GM12864 (cell line): ENCODE measurements at places on chromosomes 2 and 18.

DNA sequence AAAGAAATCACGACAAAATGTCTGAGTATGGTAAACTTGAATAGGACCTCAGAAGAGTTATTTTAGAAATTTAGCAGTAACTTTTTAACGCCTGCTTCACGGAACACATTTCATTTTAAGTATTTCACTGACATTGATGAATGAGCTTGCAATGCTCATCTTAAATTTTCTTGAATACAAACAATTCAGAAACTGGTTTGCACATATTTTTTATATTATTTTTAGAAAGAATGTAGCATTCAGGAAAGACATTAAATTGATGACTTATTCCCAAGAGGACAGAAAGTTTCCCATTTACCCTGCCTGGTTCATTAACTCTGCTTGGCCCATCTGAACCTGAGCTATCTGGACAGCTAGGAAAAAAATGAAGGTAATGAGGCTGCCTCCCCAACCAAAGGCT, 89.3 kb downstream of the MBD2 start:
- DNase-seq, result no peak

- no peak for DNase-seq
Observed at GRCh38 chr18:48546396-48546795, 7.6 kb downstream of the CTIF start.

DNA sequence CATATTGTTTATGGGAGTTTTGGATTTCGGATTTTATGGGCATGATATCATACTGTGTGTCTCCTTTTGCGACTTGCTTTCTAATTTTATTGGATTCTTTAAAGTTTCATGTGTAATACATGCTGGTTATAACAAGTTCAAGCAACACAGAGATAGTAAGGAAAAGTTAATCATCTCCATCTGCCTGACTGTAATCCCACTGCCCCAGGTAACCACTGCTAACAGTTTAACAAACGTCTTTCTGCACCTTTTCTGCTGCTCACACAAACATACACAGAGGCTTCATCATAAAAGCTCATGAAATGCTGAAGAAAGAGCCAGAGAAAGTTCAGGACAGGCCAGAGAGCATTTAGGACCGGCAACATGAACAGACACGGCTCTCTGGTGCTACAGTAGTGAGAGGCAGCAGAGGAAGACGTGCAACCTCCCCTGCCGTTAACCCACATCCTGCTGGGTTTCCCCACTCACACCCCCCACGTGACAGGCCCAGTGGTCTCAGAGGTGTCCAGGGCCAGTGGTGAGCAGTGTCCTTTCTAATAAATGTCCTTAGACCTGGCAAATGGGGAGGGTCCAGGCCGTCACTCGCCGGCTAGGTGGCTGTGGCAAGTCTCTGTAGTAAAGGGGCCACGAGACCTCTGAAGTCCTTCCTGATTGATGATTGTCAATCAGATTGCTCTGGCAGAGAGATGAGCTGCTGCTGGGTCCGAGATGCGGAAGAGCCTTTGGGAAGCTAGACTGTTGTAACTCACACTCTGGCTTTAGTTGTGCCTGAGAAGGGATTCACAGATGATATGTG, 43.0 kb upstream of the SLC1A4 start:
- peak; percentile 72 for DNase-seq

DNA sequence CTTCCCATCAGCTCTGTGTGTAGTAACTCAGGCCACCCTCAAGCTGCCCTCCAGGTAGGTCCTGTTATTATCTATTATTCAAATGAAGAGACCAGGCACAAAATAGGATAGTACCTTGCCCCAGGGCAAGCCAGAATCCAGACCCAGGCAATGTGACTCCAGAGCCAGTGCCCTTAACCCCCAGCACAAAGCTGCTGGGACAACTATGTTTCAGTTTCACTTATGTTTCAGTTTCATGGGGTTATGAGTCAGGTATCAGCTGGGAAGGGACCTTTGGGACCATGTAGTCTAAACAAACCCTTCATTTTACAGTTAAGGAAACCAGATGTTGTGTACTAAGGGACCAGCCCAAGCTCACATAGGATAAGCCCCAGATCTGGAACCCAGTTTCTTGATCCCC, 10.0 kb downstream of the HK2 start:
- DNase-seq, result no peak

DNA sequence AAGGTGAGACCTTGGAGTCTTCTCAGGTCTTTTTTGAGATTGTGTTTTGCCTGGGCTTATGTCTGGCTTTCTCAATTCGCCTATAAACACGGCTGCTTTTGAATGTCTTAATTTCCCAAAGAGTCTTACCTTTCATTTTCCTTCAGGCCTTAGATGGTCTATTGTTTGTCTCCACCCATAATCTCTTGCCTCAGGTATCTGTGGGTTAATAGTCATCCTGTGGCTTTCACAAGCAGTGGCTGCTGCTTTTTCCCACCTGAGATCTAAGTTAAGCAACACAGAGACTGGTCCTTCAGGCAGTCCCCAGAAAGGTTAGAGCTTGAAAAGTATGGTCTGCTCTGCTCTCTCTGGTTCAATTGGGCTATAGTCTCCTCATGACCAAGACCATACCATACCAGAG, 275.3 kb downstream of the INSIG2 start:
- no peak for DNase-seq

DNA sequence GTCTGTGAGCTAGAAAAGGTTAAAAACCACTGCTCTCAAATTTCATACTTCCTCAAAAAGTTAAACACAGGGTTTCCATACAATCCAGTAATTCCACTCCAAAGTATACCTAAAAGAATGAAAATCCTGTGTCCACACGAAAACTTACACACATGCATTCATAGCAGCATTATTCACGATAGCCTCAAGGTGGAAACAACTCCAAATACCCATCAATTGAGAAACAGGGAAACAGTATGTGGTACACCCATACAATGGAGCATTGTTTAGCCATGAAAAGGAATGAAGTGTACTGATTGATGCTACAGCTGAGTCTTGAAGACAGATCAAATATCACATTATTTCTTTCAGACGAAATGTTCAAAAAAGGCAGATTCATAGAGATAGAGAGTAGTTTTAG, 36.7 kb downstream of the UXS1 start:
- DNase-seq, result no peak

DNA sequence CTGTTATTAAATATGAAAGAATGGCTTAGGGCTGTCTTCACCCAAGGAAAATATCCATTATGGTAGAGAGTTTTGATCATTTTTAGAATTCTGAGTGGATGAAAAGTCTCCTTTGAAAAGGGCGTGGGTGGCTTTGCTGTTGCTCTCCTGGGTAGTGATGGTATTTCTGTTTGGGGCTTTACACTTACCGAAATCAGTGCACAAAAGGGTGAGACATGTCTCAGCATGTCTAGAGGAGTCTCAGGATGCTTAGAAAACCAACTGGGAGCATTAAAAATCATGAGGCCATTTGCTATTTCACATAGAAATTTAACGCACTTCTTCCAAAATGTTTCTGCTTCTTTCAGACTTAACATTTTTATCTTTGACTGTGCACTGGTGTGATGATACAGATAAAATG, 49.6 kb downstream of the ZCCHC2 start:
- no peak for DNase-seq
